ENCODE measurements at places on chromosomes 12 and 14.

- no peak for DNase-seq
These were observed 1.3 kb downstream of the TMEM233 start for GRCh38 chr12:119594772-119595445.

GRCh38 chr12:29921307-29921706 lies 137.6 kb upstream of the TMTC1 start:
- DNase-seq = peak; percentile 35

- DNase-seq = no peak
These were observed 137.6 kb downstream of the TSPAN9 start for GRCh38 chr12:3214526-3215365.

DNA sequence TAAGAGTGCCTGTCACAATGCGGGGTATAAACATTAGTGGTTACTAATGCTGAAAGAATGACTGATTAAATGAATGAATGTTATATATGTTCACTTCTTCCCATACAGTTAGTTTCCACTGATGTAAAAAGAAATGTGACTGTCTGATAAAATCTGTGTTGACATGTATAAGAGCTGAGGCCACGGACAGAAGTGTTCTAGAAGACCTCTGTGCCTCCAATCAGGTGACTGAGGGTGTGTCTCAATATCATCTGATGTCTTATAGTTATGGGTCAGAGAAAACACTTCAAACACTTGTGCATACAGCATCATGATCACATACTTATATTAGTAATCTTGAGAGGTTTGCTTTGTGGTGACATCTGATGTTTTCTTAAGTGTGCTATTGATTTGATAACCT lies 183.4 kb downstream of the TTC7B start:
- DNase-seq = no peak

DNA sequence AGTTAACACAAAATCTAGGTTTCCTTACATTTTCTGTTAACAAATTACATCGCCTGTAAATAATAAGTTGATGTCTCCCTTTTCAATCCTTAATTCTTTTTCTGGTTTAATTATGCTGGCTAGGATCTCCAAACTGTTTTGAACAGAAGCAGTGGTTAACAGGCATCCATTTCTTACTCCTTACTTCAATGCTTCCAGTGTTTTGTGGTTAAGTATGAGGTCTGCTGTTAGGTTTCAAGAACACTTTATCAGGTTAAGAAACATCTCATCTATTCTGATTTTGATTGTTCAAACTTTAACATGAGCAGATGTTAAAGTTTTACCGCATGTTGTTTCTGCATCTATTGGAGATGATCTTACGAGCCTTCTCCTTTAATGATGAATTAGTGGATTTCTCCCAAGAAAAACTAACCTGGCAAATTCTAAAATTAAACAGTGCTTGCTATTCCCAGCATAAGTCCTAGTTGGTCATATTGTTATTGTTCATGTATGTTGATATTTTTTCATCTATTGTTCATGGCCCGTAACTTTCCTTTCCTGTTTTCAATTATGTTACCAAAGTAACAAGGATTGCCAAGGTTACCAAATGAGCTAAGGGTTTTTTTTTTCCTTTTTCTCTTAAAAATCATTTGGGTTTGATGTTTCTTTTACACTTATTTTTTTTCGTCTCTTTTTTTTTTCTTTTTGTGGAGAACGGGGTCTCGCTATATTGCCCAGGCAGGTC lies 33.4 kb downstream of the POLE start:
- no peak for DNase-seq

GRCh38 chr12:94643606-94644005 lies 6.8 kb downstream of the TMCC3 start:
- DNase-seq = peak; percentile 31

- DNase-seq = peak; percentile 40
These were observed 48.5 kb downstream of the BAZ2A start for GRCh38 chr12:56581418-56582145.
